Stimulated activated CD4-positive, alpha-beta T cell treated with anti-CD3 and anti-CD28 coated beads, Interleukin-2, amount 100 ng/mL, for 4 hours (primary cell): ENCODE measurements at places on chromosomes 6 and 20.

- no peak for DNase-seq
Observed at GRCh38 chr6:123804014-123804786, 535 bp downstream of the NKAIN2 start.

GRCh38 chr6:56727097-56727850, 84.6 kb upstream of the DST start:
- no peak for DNase-seq

GRCh38 chr6:12459945-12460661, 169.9 kb downstream of the EDN1 start:
- DNase-seq: no peak

DNA sequence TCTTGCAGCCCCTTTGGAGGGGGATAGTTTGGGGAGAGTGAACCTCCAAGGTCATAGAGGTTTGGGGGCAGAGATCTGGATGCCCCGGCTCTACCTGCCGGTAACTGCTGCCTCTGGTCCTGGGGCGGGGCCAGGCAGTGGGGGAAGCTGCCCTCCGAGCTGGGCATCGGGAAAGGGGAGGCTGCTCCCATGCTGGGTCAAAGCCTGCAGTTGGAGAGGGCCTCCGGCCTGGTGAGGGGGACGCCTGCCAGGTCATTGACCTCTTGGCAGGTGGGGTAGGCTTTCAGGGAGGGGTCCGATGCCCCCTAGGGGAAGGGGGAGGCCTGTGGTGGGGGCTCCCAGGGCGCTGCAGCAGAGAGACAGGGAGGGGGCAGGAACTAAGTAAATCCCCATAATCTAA, 7.1 kb downstream of the COL11A2 start:
- DNase-seq: no peak

DNA sequence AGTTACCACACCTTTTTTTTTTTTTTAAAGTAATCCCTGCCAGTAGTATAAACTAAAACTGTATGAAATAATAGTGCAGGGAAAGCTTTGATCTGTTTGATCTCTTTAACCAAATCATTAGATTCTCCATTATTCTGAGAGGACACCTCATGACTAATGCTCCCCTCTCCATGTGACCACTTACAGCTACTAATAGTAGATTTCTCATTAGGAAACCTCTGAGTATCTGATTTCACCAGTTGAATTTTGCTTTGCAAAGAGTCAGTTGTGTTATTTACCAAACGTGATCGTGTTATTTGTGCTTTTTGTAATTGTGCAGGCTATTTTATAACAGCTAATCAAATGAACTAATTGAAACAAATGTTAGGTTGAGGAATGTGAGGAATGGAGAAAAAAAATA, 12.5 kb downstream of the CASP8AP2 start:
- DNase-seq: no peak

DNA sequence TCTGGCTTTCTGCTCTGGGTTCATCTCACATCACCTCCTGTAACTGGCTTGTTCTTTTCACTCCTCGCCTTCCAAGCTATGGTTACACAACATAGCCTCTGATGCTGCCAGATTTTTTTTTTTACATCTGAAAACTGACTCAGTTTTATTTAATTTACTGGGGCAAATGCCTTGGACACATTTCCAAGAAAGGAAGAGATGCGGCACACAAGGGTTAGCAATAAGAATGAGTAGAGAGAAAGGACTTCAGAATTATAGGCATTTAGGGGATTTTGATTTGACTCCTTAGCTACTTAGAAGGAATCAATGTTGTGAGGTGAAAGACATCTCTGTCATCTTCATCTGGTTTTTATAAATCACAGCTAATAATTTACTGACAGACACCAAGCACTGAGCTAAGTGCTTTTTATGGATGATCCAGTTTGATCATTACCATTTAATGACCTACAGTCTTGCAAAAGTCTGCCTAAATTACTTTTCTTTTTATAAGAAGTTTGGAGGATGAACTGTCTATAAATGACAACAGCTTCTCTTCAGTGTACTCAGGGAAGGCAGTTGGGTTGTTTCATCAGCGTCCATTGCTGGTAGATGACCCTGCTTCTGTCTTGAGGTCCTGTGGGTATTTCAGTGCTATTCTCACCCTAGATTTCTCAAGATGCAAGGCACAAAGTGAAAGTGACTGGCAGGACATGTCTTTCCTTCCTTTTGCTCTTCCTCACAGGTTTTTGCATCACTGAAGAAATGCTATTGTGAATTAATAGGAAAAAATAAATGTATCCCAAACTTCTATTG, 31.1 kb downstream of the LAMA4 start:
- no peak for DNase-seq

GRCh38 chr20:17681726-17682102, 328 bp downstream of the RRBP1 start:
- no peak for DNase-seq

DNA sequence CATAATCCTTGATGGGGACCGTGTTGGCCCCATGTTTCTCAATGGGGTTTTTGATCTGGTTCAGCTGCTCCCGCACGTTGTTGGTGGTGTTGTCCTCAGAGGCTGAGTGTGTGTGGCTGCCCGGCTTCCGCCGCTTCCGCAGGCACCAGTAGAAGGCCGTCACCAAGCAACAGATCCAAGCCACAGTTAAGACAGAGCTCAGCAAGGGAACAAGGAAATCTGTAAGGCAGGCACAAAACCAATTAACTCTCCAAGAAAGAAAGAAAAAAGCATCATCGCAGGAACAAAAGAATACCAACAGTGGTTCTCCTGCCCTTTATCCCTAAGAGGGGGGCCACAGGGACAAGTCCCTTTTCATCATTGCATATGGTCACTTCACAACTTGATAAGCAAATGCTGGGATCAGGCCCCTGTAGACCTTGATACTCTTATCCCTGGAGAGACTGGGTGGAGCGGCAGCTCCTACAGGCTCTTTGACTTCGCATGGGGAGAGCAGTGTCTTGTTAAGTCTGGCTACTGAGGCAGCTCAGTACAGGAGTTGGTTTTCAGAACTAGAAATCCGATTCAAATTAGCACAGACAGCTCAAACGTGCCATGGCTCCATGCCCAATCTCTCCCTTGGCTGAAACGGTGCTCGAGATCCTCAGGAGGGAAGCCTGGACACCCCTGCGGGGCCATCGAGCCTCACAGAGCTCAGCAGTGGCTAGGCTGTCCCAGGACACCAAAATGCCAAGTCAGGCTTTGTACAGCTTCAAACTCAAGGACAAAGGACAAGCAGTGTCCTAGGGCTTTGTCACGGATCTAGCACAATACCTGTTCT, 33.9 kb downstream of the JAG1 start:
- DNase-seq: no peak

- no peak for DNase-seq
Observed at GRCh38 chr20:51021067-51022025, 1.6 kb downstream of the KCNG1 start.
